Myocyte (in vitro differentiated cells): ENCODE measurements at places on chromosomes 12 and 14. TPM values are rescaled to one million over a fixed set of nuclear protein-coding genes. Genes with fewer than 3 reads are reported as not detected.

Gene SYT1
- 29.6 and 44.6 TPM in 2 replicates for total RNA-seq

Gene ALX1
- total RNA-seq, result not detected in 2 replicates

Gene FOXA1
- total RNA-seq, result 1.5 and 2.6 TPM in 2 replicates

Gene PROX2
- not detected in 2 replicates for total RNA-seq
